ENCODE measurements at places on chromosomes 12 and 14.

GRCh38 chr14:65478596-65478995 is 66.1 kb downstream of the FUT8 start:
- no peak for DNase-seq

GRCh38 chr14:61188978-61189808 is 91.9 kb downstream of the TMEM30B start:
- DNase-seq, result peak; percentile 26

DNA sequence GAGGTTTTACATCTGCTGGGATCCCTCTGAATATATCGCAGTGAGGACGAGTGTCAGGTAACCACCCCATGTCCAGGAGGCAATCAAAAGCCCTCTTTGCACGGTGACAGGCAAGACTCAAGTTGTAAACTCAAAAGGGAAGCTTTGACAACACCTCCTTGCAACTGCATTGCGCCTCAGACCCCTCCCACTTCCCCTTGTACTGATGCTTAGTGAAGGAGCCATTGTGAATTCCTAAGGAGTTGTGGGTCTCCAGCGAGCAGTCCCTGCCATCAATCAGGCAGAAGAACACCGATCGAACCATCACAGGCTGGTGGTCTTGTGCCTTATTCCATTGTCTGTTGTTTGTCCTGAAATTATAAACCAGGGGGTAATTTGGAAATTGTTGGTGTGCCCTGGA is 112.6 kb downstream of the CCDC60 start:
- no peak for DNase-seq

GRCh38 chr12:92827836-92828431 is 101.2 kb downstream of the EEA1 start:
- peak; percentile 7 for DNase-seq

- DNase-seq, result no peak
Observed at GRCh38 chr14:96156804-96157760, 47.6 kb upstream of the BDKRB2 start.

DNA sequence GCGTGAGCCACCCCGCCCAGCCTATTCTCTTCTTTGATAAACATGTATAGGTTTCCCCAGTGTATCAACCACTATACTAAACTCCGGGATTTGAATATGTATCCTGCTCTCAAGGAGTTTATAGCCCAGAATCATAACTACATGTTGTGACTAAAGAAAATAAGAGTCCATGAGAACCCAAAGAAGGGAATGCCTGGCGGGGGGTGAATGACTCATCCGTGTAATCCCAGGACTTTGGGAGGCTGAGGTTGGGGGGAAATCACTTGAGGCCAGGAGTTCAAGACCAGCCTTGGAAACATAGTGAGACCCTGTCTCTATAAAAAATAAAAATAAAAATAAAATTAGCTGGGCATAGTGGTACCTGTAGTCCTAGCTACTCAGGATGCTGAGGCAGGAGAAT is 57.2 kb downstream of the SIX6 start:
- no peak for DNase-seq

DNA sequence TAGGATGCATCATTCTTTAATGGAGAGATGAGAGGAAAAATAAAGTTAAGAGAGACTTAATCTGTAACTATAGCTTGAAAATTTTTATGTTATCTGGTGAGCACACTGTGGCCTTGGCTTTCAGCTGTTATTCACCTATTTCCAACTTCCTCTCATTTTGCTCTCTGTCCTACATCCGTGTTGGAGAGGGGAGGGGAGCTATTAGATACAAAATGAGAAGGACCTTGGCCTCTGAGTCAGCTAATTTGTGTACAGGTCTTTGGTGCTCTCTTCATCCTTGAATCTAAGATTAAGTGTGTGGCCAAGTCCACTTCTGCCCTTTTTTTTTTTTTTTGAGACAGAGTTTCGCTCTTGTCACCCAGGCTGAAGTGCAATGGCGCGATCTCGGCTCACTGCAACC is 887 bp upstream of the APOBEC1 start:
- DNase-seq, result no peak

- DNase-seq, result no peak
Observed at GRCh38 chr14:67411370-67411769, 595 bp downstream of the PLEK2 start.

DNA sequence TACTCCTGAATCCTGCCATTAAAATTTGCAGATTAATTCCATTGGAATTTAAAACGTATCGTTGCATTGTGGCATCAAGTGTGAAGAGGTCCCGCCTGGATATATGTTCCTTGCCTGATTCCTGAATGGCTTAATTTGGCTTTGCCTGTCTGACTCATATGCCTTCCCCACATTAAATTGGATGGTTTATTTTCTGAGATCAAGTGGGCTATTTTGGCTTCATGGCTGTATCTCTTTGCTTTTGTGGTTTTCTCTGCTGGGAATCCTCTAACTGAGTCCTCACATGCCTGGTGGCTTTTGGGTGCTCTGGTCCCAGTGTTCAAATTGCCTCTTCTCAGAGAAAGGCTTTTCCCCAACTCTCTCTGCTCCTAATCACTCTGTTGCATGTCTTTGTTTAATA is 127.9 kb upstream of the DYRK2 start:
- DNase-seq, result no peak

GRCh38 chr12:84701041-84701440 is 211.6 kb downstream of the SLC6A15 start:
- DNase-seq, result no peak

DNA sequence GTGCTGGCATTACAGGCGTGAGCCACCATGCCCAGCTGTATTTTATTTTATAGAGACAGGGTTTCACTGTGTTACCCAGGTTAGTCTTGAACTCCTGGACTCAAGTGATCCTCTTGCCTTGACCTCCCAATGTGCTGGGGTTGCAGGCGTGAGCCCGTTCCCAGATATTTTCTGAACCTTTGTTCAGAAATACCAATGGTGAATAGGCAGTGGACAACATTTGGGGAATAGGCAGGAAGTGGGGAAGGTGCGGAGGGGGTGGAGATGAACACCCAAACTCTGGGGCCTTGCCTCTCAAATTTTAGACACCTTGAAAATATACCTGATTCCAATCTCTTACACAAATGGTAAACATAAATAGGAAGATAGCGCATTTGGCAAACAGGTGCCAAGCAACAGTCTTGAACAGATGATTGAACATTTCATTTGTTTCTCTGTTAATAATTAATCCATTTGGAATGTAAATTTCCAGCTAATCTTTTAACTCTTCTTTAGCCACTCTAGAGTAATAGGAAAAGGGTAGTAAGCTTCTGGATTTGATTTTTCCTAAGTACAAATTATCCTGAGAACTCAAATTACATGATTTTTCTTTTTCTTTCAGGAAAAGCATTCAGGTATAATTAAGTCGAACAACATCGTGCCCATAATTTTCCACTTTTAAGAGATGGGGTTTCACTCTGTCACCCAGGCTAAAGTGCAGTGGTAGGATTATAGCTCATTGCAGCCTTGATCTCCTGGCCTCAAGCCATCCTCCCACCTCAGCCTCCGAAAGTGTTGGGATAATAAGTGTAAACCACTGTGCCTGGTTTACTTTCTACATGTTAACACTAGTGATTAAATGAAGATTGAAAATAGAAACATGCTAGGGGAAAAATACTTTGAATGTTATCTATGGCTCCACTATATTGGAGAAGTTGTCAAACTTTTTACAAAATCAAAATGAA is 22.9 kb upstream of the RNF34 start:
- no peak for DNase-seq

DNA sequence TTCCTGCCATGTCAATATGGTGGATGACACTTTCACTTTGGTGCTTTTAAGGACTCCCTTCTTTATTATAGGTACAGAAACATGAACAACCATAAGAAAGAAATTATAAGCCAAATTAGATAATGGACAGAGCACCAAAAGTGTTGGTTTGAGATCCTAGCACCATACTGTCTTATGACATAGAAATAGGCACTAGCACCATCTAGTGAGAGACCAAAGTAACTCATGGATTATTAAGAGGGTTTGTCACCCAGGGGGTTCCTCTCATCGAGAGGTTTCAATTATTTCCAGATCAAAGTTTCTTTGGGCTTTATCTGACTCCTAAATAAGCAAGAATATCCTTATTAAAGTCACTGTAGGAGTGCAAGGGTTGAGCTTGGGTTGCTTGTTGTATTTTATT is 153.0 kb upstream of the DIO2 start:
- DNase-seq, result no peak

DNA sequence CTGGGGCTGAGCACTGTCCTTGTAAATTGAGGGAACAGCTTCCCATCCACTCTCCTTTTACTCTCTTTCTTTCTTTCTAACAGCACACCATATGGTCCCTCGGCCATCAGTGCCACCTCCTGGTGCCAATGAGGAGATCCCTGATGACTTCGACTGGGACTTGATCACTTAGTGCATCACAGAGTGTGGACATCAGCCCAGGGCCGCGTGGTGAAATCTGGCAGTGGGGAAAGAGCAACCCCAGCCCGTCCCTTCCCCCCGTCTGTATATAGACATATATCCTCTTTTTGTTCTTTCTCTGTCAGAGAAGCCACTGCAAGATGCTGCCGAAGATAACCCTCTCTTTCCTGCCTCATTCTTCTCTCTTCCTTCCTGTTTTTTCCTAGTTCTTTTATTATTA is 13.5 kb downstream of the C3AR1 start:
- no peak for DNase-seq

DNA sequence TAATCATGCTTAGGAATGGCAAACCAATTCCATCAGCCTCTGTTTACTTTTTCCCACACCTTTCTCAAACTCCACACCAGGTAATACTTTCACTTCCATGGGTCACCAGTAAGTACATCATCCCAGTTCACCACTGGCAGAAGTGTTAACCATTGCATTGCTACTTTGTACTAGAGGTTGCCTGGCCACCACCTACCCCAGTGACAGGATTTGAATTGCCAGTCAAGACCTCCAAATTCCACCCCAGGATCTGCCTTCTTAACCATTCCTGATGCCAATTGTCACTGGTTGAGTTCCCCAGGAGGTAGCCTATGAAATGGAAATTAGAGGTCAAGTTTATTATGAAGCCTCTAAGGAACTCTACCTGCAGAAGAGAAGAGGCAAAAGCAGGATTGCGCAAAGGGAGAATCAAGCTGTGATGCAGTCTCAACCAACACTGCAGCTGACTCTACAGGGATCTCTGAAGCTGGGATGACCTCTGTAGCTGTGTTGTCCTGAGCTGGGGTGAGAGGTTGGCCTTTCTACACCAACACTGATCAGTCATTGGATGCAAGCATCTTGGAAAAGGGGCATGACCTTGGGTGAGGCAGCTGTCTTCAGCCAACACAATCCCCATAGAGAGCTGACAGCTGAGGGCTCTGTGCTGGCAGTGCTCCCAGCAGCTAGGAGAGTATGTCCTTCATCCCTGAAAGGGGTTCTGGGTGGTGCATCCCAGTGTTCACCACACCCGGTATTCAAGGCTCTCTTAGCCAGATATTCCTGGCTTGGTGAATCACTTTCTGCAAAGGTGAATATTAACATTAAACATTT is 37.0 kb upstream of the HMGA2 start:
- no peak for DNase-seq

DNA sequence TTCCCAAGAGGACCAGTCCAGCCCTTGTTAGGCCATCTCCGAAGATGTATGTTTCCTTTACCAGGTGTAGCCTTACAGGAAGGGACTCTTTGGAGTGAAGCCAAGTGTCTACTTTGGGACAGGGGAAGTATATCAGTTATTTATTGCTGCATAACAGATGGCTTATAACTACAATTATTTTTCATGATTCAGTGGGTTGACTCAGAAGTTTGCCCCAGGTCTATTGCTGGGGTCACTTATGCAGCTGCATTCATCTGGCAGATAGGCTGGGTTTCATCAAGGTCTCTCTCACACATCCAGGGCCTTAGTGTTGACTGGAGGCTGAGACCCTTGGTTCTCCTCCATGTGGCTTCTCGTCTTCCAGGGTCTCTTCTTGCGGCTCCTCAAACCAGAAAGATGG is 170.1 kb downstream of the NRXN3 start:
- no peak for DNase-seq

DNA sequence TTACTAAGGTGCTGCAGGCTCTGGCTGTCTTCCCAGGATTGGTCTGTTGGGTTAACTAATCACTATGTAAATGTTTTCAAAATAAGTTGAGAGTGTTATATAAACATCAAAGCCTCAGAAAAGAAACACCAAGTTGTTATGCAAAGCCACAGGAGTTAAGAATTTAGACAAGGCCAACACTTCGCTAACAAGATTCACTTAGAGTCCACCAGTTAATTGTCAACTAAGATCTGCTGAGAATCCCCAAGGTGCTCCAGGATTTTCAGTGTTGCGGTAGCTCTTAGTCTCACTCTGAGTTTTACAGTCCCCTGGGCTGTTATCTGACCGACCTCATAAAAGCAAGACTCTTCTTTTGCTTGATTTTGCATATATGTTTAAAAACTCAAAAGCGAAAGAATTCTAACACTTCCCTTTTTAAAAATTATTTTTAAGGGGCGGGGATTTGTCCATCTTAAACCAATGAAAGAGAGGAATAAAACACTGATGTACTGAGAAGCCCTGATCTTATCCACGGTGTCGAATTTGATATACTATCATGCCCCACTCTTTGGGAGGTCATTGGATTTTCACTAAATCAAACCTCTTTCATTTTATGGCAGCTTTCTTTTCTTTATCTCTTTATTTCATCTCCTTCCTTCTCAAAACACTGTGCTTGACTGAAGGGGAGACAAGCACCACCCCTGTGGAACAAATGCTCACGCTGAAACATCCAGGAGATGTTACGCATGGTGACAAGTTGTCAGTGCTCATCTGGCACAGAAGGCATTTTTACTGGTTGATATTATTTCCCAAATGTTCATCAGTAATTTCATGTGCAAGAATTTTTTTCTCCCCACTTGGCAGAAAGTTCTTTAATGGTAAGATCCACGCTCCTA is 7.0 kb downstream of the NIN start:
- DNase-seq, result no peak

- no peak for DNase-seq
Observed at GRCh38 chr12:129559776-129560175, 344.0 kb downstream of the TMEM132D start.

DNA sequence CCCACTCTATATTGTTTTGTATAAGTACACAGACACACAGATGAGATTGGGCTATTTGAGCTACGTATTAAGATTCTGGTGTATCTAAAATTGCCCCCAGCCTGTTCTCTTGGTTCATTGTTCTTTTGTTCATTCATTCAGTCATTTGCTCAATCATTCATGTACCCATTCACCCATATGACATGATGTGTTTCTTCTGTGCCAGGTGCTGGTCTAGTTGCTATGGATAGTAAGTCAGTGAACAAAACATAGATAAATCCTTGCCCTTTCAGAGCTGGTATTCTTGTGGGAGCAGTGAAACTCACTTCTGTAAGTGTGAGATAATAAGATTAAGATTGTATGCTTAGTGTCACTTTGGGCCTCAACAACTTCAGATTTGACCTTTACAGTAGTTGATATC is 191.3 kb downstream of the TMTC2 start:
- DNase-seq, result no peak

- DNase-seq, result no peak
Observed at GRCh38 chr12:58341791-58342190, 400.4 kb downstream of the ATP23 start.
